ENCODE measurements at places on chromosomes 1 and 21.

DNA sequence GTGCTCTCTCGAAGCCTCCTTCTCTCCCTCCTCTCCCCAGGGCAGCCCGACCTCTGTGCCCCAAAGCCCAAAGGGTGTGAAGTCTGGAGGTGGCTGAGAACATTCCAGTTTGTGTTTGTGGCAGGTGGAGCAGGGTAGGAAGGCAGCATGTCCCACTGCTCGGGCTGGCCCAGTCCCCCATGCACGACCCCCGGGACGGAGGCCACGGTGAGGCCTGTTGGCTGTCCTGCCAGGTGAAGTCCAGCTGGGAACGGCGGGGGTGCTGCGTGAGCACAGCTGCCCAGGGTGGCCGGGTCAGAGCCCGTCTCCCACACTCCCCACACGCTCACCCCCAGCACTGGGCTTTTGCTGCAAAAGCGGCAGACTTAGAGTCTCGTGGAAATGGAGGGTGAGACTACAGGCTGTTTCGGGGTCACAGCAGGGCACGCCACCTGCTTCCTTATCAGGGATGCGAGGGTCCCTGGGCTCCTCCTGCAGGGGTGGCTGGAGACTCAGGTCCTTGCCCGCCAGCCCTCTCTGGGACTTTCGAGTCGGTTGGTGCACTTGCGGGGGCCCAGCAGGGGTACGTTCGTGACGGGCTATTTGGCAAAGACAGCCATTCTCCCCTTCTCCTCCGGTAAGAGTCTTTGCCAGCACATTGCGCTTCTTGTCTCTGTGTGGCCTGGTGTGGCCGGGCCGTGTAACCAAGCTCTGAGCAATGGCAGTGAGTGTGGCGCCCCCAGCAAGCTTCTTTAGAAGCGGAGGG lies 40.3 kb downstream of the MORN1 start:
- no peak for DNase-seq

GRCh38 chr1:167510244-167510643 lies 8.1 kb downstream of the CD247 start:
- no peak for DNase-seq

GRCh38 chr1:201369209-201369608 lies 8.3 kb downstream of the TNNT2 start:
- DNase-seq: no peak

DNA sequence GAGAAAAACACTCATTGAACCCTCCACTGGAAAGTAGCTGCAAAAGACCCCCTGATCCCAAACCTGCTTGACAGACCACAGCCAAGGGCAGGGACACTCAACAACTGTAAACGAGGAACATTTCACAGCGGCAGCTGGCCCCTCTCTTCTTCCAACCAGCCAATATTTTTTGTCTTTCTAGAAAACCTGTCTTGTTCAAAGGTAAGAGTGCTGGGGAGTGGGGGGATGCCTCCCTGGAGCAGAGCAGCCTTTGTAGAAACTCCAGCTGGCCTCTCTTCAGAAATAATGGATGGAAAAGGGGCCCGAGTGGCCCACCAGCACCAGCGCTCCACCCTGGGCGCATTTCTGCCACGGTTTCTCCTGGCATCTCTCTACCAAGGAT lies 384.0 kb downstream of the RRAGC start:
- DNase-seq: no peak

GRCh38 chr1:160103658-160104408 lies 5.4 kb upstream of the IGSF8 start:
- no peak for DNase-seq

GRCh38 chr1:161905269-161905884 lies 118.3 kb downstream of the OLFML2B start:
- DNase-seq: no peak

- no peak for DNase-seq
Observed at GRCh38 chr1:64396817-64397216, 73.1 kb upstream of the CACHD1 start.

GRCh38 chr21:42107881-42108553 lies 36.9 kb downstream of the UMODL1 start:
- DNase-seq: peak; percentile 92

- no peak for DNase-seq
Observed at GRCh38 chr21:32233055-32233546, 45.7 kb downstream of the MIS18A start.

GRCh38 chr1:217896490-217896889 lies 265.3 kb downstream of the SPATA17 start:
- no peak for DNase-seq

GRCh38 chr1:214184992-214185391 lies 96.0 kb upstream of the SMYD2 start:
- DNase-seq: no peak

DNA sequence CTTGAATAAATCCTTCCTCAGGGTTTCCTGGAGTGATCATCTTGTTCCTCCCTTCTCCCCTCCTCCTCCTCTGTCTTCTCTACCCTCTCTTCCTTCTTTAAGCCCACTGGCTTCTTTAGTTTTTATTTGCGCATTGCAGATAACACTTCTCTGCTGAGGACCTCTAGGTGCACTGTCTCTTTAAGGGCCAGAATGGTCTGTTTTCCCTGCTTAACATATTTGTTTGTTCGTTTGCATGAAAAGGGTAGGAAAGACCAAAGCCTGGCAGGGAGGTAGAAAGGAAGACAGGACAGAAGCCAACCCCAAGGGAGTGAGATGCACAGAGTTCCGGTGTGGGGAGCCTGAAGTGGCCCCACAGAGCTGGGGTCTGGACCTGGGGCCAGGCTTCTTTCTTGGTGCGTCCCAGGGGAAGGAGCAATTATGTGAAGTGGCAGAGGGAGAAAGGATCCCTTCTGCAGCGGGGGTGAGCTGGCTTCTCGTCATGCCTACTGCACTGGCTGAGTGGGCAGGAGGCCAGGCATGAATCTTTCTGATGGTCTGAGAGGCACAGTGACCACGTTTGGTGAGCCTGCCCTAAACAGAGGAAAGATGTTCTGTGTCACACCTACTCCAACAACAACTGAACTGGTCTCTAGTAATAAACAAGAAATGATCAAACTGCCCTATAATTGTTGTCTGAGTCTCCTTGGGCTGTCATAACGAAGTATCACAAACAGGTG lies 232.7 kb downstream of the KCNJ6 start:
- no peak for DNase-seq

GRCh38 chr1:211892577-211892976 lies 62.0 kb upstream of the LPGAT1 start:
- no peak for DNase-seq

DNA sequence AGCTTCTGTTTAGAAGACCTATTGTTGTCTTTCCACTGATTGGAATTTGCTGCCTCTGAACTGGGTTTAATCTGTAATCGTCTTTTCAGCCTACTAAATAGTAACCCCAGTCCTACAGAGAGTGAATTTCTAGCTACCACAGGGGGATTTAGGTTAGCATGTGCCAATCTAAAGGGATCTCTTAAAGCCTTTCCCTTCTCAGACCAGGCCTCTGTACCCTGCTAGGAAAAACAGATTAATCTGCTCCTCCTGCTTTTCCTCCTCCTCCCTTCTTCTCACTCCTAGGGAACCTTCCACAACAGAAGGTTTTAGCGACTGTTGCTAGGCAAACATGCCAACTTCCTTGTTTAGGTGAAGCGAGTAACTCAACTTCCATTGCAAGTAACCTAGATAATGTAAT lies 1.3 kb upstream of the RC3H1 start:
- no peak for DNase-seq

- DNase-seq: no peak
Observed at GRCh38 chr1:30273456-30273855, 449.9 kb downstream of the MATN1 start.

DNA sequence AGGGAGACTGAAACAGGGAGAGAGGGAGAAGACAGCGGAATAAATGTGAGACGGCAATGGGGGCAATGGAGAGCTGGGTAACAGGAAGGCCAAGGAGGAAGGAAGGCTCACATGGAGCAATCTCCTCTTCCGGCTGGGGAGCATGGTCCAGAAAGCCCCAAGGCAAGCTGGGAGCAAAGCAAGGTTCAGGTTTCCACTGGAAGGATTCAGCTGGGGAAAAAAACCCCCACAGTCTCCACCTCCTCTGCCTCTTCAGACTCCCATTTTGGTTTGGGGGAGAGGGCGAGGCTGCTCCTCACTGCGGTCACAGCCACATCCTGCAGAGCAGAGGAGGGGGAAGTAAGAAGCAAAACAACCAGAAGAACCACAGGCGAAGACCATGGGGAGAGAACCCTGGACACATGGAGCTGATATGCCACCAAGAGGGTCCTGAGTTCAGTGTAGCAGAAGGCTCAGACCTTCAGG lies 650 bp downstream of the TNFAIP8L2 start:
- no peak for DNase-seq

- no peak for DNase-seq
Observed at GRCh38 chr1:215287362-215287761, 204.8 kb downstream of the KCNK2 start.

DNA sequence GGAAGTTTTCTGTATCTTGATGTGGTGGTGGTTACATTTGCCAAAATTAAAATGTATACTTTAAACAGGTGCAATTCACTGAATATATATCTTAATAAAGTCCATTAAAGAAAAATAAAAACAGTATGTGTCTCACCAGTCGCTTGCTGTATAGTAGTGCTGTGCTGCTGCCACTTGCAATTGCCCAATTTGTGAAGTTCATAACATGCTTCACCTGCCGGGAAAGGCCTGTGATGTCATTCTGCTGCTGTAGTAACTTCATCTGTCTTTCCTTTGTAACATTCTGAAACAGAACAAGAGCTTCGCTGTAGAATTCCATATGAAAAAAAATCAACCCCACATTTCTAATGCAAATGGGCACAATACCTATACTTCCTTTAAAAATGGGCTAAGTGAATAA lies 83.4 kb downstream of the TRIM33 start:
- DNase-seq: no peak

- no peak for DNase-seq
Observed at GRCh38 chr1:43705982-43706597, 1.2 kb upstream of the ST3GAL3 start.

GRCh38 chr1:23376890-23377811 lies 7.5 kb upstream of the ZNF436 start:
- DNase-seq: no peak
